ENCODE measurements at places on chromosomes 6 and 20.

DNA sequence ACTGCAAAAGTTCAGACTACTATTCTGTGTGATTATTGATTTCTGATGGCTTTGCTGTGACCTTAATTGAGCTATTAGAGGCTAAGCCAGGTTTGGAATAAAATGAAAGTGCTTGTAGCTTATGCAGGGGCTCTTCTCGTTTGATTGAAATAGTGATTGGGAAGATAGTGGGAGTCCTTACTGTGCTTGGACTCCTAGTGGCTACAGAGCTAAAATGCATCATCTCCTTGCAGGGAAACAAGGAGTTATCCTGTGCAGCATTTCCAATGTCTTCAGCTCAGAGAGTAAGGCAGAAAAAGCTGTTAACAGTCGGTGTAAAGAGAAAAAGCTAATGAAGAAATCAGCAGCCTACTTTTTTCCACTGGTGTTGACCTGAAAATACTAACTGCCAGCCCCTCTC is 173.5 kb downstream of the SLC35F1 start:
- no peak for DNase-seq

DNA sequence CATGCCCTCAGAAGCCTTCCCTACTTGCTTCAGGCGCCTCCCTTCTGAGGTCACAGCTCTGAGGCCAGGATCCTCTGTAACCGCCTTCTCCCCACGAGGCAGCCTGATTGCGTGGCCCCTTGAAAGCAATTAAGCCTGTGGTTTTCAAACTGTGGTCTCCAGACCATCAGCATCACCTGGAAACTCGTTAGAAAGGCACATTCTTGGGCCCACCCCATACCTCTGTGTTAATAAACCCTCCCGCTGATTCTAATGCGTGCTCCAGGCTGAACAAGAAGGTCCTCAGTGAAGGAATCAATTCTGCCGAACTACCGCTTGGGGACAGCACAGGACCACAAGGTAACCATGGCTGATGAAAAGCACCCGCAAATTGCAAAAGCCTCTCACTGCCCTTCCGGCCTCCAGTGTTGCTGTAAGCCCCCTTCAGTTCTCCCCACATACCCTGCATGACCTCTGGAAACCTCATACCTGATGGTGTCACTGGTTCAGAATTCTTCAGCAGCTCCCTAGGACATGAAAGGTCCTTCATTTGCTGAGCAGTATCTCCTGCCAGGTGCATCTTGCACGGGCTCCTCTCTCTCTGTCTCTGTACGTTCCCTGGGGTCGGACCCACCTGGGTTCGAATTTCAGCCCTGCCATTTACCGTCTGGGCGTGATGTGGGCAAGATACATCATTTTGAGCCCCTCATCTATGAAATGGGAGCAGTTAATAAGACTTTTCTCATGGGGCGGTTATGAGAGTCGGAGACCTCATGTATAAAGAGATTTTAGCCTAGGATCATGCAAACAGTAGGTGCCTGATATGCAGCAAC is 93.3 kb upstream of the RNF24 start:
- peak; percentile 55 for DNase-seq

- DNase-seq: no peak
These were observed 91.7 kb downstream of the GJA10 start for GRCh38 chr6:89985751-89986493.

DNA sequence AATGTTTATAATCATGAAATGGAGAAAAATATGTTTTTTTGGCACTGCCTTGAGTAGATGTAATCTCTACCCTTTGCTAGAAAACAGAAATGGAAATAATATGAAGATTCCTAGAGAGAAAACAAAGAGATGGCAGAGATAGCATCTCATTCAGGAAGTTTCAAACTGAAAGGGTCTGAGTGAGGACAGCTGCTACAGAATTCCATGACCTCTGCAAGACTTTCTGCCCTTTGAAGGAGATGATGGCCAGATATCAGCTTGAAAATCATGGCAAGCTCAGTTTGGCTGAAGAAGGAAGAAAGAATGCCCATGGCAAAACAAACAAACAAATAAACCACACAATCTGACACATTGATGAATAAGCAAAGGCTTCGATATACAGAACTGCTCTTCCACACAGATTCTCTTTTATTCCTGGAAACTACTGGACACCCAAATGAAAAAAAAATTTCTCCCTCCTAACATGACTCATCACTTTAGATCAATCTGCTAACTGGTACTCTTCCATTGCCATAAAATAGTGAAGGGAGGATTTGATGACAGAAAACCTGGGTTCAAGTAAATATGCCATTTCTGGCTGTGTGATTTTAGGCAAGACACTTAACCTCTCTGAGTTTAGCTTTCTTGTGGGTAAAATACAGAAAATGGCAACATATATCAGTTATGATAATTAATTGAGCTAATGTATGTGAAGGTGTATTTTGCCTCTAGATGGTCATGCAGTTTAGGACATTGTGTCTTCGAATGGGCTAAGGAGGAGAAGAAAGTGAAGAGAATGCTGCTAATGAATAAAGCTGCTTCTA is 105.9 kb upstream of the SPACA1 start:
- no peak for DNase-seq

DNA sequence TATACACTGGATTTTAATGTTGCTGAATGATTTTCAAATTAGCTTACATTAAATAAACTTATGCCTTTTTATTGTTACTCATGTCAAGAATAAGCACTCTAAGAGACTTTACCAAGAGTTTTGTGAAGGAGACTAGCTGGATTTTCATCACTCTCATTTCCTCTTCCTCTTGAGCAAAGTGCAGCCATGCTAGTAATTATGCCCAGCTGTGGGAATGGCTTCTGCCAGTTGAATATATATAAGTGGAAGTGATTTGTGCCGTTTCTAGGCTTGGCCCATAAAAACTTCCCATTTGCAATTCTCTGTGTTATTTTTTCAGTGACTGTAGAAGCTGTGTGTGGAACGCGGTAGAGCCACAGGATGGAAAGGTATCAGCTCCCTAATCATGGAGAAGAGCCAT is 255.8 kb downstream of the HDGFL1 start:
- DNase-seq: no peak

DNA sequence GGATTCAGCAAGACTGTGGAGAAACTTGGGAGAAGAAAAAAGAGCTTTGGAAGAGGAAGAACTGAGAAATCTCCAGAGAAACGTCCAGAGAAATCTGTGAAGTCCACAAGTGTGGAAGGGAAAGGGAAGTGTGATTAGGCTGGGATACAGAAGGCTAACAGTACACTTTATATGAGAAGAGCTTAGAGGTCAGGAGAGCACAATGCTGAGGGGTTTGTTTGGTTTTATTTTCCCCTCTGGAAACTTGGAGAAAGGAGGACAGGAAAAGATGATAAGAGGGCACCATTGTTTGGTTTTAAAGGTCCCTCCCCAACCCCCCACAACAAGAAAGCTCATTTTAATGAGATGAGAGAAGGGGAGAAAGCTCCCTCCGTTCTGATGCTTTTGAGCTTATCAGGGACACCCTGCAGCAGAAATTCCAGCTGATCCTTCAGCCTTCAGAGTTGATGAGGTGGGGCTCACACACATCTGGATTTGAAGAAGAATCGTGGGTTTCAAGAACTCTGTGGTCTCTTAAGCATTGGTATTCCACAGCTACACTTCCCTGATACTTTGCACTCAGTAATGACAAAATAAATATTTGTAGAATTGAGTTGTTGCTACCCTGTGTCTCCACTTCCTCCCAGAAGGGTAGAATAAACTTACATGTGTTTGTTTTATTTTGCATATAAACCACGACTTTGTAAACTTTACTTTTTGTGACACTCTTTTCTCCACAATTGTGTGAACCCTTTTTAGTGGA is 1.9 kb downstream of the NT5E start:
- no peak for DNase-seq

DNA sequence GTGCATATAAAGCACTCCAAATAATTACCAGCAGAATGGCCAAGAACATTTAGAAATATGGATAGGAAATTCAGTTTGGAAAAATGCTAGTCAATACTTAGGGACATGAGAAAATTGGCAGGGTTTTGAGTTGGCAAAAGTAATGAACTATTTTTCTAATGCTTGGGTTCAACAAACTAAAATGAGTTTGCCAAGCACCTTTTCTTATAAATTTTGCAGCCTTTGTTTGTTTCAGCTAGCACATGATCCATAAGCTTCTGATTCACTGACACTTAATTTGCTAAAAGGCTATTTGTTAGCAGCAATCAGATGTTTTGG is 324.8 kb downstream of the QKI start:
- DNase-seq: no peak

DNA sequence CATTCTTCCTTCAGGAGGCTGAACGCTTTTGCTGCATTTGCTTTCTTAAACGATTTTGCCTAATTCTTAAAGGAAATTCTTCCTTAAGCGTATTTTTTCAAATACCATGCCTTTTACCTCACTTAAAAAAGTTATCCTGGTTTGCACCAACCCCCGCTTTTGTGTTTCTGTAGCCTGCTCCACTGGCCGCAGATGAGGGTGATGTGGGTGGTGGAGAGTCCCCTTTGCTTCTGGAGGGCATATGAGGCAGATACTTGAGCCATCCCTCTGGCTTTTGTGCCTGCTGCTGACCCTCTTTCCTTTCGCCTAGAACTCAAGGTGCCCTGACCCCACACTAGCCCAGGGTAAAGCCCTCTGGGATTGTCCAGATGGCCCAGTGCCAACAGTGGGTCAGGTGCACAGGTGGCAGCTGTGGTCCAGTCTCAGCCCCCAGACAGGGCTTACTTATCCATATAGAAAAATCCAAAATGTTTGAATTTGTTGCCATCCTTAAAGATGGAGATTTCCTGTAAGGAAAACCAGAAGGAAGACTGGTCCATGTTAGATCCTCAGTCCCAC is 43.9 kb downstream of the SPATA2 start:
- DNase-seq: no peak

DNA sequence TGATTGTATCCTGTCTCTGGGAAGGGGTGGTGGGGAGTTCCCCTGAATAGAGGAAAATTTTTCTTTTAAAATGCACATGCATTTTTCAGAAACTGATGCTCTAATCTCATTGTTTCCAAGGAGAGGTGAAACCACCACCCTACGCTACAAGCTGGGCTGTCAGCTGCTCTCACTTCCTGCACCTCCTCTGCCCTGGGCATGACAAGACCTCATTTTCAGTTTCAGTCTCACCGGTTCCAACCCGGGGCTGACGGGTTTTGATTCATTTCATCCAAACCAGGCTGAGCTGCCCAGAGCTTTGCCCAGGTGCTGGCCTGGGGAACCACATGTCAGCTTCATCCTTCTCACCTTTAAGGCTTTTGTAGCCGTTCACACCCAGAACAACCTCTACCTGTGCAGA is 99.7 kb downstream of the EYA2 start:
- DNase-seq: peak; percentile 39

- no peak for DNase-seq
These were observed 55.4 kb downstream of the PREX1 start for GRCh38 chr20:48772183-48772976.

GRCh38 chr6:11542863-11543262 is 5.3 kb downstream of the TMEM170B start:
- DNase-seq: no peak

DNA sequence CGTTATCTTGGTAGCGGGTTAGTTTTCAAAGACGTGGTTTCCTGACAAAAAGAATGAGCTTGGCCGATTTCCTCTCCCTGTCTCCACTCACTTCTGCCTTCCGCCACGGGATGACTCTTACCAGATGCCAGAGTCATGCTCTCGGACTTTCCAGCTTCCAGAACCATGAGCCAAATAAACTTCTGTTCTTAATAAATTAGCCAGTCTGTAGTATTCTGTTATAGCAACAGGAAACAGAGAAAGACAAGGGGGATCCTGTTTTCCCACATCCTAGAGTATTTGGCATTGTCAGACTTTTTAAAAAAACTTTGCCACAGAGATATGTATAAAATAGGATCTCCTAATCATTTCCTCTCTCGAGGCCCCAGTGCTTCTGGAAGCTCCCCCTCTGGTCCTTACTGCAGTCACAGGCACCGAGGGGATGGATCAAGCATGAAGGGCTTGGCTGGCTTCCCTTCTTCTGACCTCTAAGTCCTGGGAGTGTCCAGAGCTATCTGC is 84.9 kb upstream of the NAA20 start:
- no peak for DNase-seq

- DNase-seq: no peak
These were observed 89.2 kb upstream of the EXOC2 start for GRCh38 chr6:782141-782540.

- no peak for DNase-seq
These were observed 84.9 kb upstream of the LRFN2 start for GRCh38 chr6:40672087-40672486.

DNA sequence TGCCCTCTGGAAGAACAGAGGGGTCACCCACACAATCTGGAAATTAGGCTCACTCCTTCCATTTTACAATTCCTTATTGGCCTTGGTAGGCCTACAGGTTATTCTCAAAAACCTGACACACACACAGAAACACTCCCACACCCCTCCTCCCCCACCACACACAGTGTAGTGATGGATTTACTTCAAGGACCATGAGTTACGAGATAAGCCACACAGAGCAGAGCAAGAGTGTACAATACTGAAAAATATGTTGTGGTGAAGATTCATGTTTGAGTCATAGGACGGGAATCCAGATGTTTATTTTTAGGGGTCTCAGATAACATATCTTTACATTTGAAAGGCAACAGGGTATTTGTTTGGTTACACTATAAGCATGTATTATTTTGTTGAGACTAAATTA is 291.9 kb downstream of the PLCB1 start:
- DNase-seq: no peak

DNA sequence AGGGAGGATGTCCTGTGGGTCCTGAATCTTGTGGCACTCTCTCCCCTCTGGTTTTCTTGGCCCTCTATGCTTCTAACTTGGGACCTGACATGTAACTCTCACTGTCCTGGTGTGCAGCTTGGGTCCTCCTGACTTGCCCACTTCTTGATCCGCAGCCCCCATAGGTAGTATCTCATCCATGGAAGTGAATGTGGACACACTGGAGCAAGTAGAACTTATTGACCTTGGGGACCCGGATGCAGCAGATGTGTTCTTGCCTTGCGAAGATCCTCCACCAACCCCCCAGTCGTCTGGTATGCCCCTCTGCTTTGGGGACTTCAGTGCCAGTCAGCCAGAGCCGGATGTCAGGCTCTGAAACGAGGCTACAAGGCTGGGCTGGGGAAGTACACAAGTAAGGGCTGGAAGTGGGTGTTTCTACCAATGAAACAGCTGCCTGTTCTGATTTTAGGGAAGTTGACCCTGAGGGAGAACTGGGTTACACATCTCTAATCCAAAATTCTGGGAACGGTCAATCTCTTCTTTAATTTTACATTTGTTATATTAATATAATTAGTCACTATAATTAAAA is 641 bp downstream of the DBNDD2 start:
- DNase-seq: no peak

DNA sequence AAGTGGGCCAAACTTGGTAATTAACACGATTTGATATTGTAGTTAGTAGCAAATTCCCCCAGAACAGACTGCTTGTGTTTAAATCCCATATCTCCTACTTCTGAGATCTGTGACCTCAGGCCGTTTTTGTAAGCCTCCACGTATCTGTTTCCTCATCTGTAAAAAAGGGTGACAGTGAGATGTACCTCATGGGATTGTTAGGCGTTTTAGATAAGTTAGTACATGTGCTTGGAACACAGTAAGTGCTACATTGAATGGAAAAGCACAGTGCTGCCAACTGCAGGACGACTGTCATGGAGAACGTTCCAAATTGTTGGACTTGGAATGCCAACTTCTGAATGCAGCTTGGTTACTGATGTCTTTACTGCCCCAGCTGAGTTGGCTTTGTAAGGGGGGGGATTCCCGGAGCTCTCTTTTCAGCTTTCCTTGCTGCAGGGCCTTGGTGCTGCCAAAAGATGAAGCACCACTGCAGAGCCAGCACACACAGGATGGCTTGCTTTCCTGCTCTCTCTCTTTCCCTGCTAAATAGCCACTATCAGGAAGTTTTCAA is 108.6 kb downstream of the OPN5 start:
- no peak for DNase-seq

GRCh38 chr6:102895683-102896082 is 1502.2 kb downstream of the GRIK2 start:
- DNase-seq: no peak

GRCh38 chr6:119158057-119158848 is 79.8 kb upstream of the FAM184A start:
- DNase-seq: no peak
